ENCODE measurements at places on chromosomes 3 and 15.

DNA sequence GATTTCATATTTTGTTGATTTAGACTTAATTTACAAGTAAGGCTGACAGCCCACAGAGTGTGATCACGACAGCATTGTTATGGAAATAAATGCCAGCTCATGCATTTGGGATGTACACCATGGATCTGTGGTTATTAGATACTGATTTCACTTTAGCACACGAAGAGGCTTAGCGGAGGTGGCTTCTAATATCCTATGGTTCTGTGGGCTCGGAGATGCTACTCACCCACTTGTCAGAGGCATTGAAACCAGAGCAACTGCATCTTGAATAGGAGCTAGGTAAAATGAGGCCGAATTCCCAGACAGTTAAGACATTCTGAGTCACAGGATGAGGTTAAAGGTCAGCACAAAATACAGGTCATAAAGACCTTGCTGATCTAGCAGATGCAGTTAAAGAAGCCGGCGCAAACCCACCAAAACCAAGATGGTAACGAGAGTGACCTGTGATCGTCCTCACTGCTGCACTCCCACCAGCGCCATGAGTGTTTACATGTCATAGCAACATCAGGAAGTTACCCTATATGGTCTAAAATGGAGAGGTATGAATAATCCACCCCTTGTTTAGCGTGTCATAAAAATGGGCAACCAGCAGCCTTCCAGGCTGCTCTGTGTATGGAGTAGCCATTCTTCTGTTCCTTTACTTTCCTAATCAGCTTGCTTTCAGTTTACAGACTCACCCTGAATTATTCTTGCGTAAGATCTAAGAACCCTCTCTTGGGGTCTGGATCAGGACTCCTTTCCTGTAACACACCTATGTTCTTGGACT is 117.5 kb downstream of the PGPEP1L start:
- no peak for DNase-seq

DNA sequence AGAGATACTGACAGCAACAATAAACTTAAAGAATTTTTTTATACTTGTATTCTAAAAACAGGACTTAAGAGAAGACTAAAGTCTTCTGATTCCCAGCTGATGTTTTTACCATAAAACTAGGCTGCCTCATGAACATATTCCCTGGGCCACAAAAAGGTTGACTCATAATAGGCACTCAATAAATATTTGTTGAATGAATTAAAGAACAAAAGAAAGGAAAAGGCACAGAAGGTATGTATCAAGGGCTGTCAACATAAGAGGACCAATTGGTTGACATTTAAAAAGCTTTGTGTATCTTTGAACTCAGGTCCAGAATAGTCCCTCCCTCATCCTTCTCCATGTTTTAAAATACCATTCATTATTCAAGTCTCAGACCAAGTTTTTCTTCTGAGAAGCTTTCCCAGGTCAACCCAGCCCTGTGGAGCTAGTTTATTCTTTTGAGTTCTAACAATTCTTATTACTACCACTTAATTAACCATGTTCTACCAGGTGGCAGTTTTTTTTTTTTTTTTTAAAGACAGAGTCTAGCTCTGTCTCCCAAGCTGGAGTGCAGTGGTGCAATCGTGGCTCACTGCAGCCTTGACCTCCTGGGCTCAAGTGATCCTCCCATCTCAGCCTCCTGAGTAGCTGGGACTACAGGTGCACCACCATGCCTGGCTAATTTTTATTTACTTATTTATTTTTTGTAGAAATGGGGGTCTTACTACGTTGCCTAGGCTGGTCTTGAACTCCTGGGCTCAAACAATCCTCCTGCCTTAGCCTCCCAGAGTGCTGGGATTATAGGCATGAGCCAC is 17.5 kb upstream of the ARHGEF3 start:
- DNase-seq: no peak

DNA sequence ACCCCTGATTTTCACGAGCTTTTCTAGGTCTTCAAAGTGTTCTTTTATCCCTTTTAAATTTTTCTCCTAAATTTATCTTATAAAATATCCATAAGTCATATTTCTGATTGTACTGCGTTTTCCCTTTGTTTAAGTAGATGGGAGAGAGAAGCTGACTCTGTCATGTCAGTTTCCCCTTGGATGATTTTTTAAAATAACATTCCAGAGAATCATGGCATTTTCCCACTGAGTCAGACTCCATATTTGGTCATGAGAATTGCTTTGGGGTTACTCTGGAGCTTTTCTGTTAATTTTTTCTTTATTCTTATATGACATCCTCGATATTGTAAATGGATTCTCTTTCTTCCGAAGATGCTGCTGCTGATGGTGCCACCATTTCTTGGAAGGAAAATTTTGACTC is 28.6 kb upstream of the UMPS start:
- DNase-seq: no peak

DNA sequence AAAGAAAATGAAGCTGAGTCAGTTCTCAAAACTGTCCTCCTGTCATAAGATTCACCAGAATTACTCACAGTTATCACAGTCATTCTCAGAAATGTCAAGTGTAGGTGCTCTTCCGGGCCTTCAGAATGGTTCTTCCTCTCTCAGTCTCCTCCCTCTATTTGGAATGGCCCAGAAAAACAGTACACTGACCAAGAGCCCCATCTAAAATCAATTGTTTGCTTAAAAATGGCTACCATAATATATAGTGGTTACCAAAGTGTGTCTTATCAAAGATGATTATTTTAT is 99.8 kb downstream of the MECOM start:
- DNase-seq: no peak

DNA sequence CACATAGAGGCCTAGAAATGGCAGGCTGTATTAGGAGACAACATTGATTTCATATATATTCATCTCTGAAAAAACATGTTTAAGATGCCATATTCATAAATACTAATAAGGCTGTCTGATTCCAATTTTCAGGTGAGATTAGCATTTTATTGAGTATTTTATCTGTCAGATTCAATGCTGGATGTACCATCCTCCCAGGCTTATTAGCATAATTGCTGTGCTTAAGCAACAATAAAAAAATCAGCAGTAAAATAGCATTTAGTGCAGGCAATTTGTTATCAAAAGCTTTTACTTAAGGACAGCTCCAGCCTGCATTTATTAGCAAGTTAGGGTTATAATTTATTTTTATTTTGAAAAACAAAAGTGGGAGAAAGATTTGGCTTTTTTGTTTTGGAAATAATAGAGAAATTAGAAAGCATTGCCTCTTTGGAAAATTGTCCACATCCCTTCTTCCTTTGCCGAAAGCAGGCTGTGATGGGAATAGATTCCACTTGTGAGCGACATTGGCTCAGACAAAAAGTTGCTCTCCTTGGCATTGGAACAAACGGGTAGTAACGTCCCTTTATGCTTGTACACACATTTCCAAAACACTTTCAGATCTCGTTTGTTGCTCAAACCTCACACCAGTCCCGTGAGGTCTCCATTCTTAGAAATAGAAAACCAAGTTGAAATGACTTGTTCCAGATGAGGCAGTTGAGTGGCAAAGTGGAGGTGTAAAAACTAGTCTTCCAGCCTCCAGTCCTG is 134.0 kb downstream of the LPP start:
- no peak for DNase-seq

DNA sequence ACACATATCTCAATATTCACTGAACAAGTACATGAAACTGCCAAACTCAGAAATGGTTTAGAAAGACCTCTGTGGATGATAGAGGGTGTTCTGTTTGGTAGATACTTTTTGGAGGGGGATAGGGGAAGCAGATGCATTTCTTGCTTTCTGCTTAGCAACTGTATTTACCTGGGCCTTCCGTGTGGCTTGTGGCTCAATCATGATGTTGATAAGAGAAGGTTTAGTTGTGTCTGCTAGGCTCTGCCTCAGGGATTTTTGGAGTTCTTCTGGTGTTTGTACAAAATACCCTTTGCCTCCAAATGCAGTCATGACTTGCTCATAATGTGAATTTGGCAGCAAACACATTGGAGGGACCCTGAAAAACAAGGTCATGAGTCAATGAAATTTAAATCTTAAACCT is 38.2 kb downstream of the HACL1 start:
- DNase-seq: no peak

DNA sequence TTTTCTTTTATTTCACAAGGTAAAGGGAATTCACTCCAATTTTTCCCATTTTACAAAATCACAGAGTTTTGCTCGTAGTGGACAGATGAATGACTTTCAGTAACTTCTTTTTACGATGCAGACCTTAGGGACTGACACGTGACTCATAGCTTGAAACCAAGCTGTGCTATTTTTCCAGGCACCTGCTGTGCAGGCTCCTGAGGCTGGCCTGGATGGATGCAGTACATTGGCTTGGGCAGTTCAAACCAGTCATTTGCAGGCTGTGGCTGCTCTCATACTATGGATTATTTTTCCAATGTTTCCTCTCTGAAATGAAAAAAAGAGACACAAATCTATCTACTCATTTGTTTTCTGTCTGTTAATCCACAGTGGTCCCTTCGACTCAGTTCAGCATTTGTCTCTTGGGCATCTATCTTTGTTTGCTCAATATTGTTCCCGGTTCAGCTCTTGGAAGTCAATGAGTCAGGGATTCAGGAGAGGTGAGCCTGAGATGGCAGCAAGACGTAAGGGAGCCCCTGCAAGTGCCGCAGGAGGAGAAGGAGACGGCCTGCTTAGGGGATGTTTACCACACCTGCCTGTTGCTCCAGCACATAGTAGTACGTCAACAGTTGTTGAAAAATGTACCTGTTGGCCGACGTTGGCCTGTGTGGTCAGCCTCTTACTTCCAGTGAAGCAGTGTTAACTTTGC is 92.8 kb downstream of the SV2B start:
- no peak for DNase-seq

- DNase-seq: no peak
Measured at GRCh38 chr3:69590111-69590510, 149.2 kb upstream of the MITF start.

- no peak for DNase-seq
Measured at GRCh38 chr3:85185495-85185894, 226.7 kb downstream of the CADM2 start.

DNA sequence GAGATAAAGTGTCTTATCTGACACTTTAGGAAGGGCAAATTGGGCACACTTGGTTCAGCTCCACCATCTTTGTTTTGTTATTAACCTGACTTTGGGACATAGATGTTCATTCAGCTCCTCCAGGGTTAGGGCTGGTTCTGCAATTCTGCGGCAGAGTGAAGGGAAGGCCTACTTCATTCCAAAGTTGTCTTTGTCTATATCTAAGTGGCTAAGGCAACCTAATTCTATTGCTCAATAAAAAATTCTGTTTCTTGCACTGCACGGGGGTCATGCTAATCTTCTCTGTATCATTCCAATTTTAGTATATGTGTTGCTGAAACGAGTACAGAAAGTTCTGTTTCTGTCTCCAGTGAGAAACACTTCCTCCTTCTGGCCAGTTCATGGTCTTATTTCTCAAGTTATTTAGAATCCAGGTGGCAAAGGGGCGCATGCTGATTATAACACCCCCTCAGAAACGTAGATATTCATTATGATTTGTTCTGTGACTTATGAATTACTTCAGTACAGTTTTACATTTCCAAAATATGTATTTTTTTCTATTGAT is 53.5 kb downstream of the PFN2 start:
- no peak for DNase-seq

GRCh38 chr15:25879438-25879837 is 16.3 kb upstream of the ATP10A start:
- no peak for DNase-seq

- DNase-seq: no peak
Measured at GRCh38 chr3:136209921-136210320, 13.8 kb upstream of the MSL2 start.

DNA sequence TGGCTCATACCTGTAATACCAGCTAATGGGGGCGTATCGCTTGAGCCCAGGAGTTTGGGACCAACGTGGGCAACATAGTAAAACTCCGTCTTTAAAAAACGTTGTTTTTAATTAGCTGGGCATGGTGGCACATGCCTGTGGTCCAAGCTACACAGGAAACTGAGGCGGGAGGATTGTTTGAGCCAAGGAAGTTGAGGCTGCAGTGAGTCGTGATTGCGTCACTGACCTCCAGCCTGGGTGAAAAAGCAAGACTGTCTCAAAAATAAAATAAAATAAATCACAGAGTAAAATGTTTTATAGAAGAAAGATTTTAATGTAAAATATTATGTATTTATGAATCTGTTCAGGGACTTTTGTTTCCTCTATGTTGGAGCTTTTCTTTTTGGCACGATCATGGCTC is 15.3 kb upstream of the STRIT1 start:
- no peak for DNase-seq

DNA sequence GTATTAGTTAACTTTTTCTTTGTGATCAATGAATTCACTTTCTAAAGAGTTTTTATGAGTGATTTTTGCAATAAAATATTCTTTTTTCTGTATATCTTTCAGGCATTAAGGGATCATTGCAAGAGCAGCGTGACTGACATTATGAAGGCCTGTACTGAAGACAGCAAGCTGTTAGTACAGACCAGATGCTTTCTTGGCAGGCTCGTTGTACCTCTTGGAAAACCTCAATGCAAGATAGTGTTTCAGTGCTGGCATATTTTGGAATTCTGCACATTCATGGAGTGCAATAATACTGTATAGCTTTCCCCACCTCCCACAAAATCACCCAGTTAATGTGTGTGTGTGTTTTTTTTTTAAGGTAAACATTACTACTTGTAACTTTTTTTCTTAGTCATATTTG is 24.4 kb downstream of the SELENOT start:
- no peak for DNase-seq

DNA sequence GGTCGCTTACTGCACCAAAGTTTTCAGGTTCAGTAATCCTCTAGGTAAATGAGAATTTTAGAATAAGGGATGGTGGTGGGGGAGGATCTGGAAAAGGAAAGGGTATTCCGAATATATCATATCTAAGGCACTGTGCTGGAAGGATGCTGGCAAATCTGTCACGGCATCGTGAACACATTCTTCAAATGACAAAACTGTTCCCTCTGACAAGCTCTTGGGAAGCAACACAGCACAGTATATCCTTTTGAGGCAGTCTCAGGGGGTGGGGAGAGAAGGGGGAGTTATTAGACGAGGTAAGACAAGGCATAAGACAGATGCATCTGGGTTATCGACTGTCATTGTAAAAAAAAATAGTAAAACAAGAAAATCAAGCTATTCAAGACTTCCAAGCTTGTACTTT is 289.6 kb upstream of the LRRN1 start:
- DNase-seq: no peak

DNA sequence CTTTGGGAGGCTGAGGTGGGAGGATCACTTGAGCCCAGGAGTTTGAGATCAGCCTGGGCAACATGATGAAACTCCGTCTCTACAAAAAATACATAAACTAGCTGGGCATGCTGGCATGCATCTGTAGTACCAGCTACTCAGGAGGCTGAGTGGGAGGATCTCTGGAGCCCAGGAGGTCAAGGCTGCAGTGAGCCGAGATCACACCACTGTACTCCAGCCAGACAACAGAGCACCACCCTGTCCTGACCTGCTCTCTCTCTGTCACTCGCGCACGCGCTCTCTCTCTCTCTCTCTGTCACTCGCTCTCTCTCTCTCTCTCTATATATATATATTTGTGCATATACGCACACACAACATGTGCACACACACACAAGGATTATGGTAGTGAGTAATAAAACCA is 61.8 kb downstream of the IL16 start:
- no peak for DNase-seq

DNA sequence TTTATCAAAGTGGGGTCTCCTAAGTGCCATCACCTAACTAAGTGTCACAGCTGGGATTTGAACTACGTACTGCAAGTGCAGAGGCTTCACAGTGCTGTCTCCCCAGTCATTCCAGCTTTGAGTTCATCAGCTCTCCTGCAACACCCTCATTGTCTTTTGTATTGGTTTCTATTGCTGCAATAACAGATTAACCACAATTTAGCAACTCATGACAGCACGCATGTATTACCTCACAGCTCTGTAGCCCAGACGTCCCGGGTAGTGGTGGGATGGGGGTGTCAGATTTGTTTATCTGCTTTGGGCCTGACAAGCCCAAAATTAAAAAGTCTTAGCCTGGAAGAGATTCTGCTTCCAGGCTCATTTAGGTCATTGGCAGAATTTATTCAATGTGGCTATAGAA is 220.5 kb upstream of the LRRN1 start:
- no peak for DNase-seq

All from progenitor cell of endocrine pancreas (in vitro differentiated cells).